ENCODE measurements at places on chromosomes 5 and 9. TPM values are rescaled to one million over a fixed set of nuclear protein-coding genes. Genes with fewer than 3 reads are reported as not detected.
A peak's percentile ranks its signal among the peaks of the same experiment; 100 is the strongest.

DNA sequence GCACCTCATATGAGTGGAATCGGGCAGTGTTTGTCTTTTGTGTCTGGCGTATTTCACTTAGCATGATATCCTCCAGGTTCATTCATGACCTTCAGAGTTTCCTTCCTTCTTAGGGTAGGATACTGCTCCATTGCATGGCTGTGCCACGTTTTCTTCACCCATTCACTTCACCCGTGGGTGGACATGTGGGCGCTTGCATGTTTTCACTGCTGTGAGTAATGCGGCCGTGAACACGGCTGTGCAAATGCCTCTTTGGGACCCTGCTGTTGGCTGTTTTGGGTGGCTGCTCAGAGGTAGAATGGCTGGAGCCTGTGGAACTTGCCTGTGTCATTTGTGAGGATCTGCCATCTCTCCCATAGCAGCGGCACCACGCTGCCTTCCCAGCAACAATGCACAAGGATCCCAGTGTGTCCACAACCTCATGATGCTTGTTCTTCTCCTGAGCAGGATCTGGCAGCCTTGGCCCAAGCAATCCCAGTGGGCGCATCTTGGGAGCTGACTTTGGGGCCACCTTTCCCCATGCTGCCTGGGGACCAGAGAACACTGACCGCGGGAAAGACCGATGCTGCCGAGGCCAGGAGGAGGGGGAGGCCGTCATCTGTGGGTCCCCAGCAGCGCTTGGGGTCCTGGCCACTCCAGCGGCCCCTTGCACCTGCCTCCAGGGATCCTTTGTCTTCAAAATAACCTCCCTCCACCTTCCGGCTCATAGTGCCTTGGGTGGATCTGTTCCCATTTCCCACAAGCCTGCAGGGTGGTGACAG is 2.3 kb upstream of the SCGB3A1 start:
- no peak for DNase-seq

DNA sequence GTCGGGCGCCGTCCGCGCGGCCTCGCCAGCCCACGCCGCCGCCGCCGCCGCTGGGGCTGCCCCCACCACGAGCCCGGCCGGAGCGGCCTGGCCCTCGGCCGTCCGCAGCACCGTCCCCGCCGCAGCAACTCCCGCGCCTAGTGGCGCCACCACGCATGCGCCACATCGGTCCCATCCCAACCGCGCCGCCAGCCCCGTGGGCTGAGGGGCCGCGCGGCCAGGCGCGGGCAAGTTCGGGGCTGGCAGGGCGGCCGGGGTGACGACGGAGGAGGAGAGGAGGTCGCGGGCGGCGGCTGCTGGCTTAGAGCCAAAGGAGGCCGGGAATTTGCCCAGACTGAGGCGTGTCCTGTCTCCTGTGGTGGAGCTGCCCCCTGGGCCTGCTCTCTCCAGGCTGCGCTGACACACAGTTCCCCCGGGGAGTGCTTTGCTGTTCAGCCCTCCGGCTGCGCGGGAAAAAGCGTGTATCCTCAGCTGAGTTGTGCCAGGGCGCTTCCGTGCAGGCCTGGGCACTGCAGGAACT is at the start of gene TUSC1:
TSS of gene TUSC1 (minus strand) at position 298 of the 520 bp plus-strand sequence. CDS start at position 166, 132 bp downstream.
- DNase-seq = no peak

- peak; percentile 35 for DNase-seq
Measured at GRCh38 chr9:93670208-93671019, 94.0 kb downstream of the PHF2 start.

- no peak for DNase-seq
Measured at GRCh38 chr5:109335114-109335513, 74.7 kb downstream of the PJA2 start.

- DNase-seq = no peak
Measured at GRCh38 chr5:1748271-1748670, 51.4 kb downstream of the MRPL36 start.

Gene ALDOB
- not detected for total RNA-seq

Gene TMEM8B
- 0.55 TPM for total RNA-seq

Gene SLC1A1
- total RNA-seq = 1.6 TPM

All from SK-MEL-5 (cell line).